ENCODE measurements at places on chromosomes 6 and 20.
A peak's percentile ranks its signal among the peaks of the same experiment; 100 is the strongest.

GRCh38 chr6:74368746-74369145, 672.7 kb downstream of the CD109 start:
- DNase-seq, result no peak

GRCh38 chr20:39810309-39810708, 848.2 kb downstream of the DHX35 start:
- DNase-seq, result no peak

DNA sequence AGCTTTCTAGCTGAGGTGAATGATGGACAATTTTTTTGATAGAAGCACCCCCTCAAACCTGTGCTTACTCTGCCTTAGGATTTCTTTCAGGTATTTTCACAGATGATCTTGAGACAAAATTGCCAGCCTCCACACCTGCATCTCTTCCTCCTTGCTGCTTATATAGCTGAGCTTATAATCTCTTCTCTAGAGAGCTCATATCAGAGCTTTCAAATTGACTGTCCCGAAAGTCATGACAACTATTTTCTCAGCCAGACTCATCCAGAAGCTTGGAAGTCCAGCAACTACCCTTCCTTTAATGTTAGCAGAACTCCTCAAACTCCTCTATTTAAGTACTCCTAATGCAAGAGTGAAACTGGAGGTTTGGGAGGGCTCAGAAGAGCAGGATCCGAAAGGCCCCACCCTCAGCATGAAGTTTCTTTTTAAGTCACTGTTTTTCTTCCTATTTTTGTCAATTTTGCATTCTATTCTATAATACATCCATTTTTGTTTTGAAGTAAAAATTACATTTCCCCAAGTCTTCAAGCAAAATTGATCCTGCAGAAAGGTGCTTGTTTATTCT, 12.7 kb downstream of the CGA start:
- no peak for DNase-seq

- DNase-seq, result peak; percentile 45
Measured at GRCh38 chr6:132819405-132820161, 5.2 kb downstream of the RPS12 start.

- peak; percentile 16 for DNase-seq
Measured at GRCh38 chr6:160051390-160051789, 70.2 kb upstream of the SLC22A1 start.

- DNase-seq, result no peak
Measured at GRCh38 chr20:46113113-46113470, 5.0 kb upstream of the CD40 start.

DNA sequence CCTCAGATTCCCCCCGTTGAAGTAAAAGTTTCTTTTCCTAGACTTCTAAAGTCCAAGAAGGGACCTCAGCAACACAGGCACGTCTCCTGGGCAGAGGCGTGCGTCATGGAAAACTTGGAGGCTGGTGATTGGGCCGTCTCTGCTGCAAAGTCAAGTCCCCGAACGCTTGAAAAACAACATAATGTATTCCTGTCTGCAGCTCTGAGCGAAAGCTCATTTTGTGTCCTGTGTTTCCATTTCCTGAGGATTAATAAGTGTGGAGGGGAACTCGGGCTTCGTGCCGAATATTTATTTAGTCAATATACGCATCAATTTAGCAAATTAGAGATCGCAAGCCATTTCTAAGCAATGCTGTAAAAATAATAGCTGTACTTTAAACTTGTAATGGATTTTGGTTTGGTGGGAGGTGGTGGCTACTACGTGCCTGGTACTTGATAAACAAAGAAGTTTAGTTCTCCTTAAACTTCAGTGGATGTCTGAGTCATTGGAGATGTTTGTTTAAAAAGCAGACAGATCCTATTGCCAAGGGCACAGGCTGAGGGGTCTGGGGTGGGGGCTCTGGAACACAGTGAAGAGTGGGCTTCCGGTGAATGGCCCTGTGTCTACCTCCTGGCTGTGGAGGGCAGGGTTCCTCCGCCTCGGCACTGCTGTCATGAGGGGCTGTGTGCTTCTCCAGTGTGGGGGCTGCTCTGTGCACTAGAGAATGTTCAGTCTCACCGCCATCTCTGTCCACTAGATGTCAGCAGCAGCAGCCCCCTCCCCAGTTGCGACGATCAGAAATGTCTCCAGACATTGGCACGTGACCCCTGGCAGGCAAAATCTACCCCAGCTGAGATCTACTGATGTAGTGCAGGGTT, 21.8 kb downstream of the PCK1 start:
- DNase-seq, result no peak

DNA sequence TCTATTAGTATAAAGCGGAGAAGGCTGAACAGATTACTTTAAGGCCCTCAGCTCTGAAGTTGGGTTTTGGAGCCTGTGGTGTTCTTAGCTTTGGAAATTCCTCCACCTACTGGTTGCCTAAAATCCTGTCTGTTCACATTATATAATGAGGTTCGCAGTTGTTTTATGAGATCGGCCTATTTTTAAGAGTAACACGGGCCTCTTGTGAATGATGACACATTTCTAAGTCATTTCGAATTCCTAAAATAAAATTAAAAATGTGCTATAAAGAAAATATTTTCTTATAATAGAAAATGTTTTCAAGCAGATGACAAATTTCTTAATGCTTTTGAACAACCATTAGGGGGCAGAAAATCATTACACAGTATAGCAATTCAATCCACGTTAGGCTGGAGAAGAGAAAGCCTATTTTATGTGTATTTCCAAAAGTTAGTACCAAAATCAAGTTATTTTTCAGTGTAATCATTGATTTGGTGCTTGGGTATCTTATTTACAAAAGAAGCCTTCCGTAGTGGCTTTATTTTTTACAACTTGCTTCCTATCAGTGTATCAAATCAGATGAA, 15.8 kb upstream of the FAM8A1 start:
- DNase-seq, result no peak

DNA sequence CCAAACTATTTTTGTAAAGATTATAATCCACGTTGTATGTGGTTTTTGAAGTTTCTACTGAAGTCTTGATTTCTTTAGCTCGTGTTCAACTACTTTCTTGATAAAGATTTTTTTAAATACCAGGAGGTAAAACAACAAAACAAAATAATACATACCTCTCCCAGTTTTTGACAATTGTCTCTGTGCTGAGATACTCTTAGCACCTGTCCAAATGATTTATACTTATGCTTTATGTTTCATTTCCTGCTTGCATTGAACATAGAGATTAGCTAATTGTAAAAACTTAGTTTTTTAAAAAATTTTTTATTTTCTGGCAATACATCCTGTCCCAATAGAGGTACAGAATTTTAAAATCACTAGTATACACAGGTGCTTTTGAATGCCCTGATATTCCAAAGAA, 506.9 kb upstream of the ADGRB3 start:
- no peak for DNase-seq

DNA sequence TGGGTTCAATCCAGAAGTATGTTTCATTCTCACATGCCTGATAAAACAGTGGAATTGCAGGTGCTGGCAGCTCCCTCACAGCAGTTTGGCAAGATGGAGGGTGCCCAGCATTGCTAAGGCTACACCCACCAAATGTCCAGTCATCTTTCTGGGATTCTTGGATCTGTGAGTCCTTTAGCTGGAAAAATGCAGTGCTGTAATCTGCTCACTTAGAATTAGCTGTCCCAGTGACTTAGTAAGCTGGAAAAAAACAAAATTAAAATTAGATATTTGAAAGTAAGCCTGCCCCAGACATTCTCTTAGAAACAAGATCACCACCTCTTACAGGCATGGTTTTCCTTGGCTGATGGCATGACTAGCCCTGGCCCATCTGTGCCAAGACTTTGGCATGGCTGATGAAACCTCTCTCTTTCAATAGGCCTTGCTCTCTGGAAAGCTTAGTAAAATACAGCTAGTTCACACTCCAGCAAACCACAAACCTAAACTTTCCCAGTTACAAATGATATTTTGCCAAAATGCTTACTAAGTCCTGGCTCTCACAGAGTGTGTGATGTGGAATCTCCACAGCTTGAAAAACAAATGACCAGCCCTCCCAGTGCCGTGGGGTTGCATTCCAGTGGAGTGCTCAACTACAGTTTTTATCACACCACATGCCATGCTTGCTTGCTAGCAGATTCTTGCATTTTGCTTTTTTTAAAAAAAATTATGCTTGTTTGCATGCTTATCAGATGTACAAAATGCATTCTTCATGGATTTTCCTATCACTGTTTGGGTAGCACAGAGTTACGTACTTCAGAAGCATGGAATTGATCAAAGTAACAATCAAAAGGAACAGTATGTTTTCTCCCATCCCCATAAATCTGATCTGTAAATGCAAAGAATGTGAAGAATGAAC, 261.5 kb downstream of the EYA4 start:
- DNase-seq, result no peak

DNA sequence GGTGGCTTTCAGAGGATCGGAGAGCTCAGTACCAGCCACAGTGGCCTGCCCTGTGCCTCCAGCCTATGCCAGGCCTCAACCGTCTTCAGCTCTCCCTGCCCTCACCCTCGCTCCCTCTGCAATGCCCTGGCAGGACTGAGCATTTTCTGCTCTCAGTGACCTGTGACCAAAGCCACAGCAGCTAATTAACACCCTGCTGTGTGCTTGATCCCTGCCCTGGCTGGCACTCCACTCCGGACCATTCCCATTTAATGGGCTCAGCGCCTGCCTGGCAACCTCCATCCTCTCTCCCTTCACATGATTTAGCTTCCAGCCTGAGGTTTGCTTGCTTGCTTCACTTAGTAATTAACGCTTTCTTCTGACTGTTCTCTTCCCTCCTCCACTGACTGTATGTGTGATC, 287.5 kb downstream of the LRFN2 start:
- DNase-seq, result no peak

DNA sequence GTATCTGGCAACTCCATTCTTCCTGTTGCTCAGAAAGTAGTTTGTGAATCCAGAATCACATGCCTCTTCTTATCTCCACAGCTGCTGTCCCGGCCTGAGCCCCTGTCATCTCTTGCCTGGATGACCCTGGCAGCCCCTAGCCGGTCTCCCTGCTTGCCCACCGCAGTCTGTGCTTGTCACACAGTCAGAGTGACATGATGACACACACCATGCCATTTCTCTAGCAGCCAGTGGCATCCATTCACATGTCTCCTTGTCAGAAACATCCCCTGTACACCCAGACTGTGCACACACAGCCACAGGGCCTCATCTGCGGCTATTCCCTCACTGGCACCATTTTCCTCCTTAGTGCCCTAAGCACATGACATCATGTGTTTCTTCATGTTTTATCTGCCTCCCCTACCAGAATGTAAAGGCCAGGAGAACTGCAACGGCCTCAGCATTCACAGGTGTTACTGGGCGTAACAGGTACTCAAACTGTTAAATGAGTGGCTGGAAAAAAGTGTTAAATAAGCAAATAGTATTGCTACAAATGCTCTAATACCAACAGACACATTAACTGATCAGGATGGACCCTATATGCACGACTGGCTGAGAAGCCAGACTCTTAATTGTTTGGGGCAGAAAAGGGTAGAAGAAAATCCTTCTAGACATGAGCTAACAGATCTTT, 9.6 kb downstream of the ABHD12 start:
- no peak for DNase-seq

Measured in stimulated activated CD4-positive, alpha-beta T cell treated with anti-CD3 and anti-CD28 coated beads, Interleukin-15, amount 100 ng/mL, for 24 hours (primary cell).